LHCN-M2 (cell line): ENCODE measurements at places on chromosomes 16 and 17. TPM values are rescaled to one million over a fixed set of nuclear protein-coding genes. Genes with fewer than 3 reads are reported as not detected.

The TOM1L1 gene
- 28.9 and 29.9 TPM in 2 replicates for total RNA-seq

The SOX15 gene
- 0.96 and 2.0 TPM in 2 replicates for total RNA-seq

The ZFP3 gene
- 0.06 and 0.17 TPM in 2 replicates for total RNA-seq

The SCARF1 gene
- total RNA-seq, result 0.11 TPM in 1 of 2 replicates, not detected in the other

The KREMEN2 gene
- total RNA-seq, result 1.5 and 1.7 TPM in 2 replicates

The KRT25 gene
- not detected in 2 replicates for total RNA-seq

The OMG gene
- total RNA-seq, result 0.23 and 0.45 TPM in 2 replicates

GRCh38 chr17:56884483-56885311 is 29.2 kb downstream of the TRIM25 start:
- DNase-seq, result no peak

GRCh38 chr17:66951605-66951953 is 12.9 kb upstream of the CACNG4 start:
- DNase-seq, result no peak

DNA sequence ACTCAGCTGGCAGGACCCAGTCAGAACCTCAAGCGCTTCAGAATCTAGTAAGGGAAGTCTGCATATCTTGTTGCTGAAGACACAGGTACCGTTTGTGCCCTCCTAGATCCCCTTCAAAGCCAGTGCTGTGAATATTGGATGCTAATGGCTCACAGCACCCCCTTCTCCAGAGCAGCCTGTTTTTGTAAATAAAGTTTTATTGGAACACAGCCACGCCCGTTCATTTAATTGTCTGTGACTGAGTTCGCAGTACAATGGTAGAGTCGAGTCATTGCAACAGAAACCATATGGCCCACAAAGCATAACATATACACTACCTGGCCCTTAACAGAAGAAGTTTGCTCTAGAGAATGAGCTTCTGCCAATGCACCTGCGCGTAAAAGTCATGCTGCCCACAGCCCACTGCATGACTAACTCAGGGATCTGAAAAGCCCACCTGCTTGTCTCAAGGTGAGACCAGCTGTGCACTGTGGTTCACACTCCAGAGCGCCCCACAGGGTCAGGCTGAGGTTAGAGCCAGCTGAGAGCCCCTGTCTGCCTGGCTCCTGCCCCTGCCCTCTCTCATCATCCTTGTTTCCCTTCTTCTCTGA is 48.8 kb downstream of the AIPL1 start:
- DNase-seq, result no peak

GRCh38 chr17:60102632-60103096 is 23.9 kb upstream of the HEATR6 start:
- no peak for DNase-seq

GRCh38 chr17:27608328-27609230 is 22.4 kb upstream of the LGALS9 start:
- DNase-seq, result no peak

GRCh38 chr17:57121308-57122042 is 36.4 kb downstream of the AKAP1 start:
- DNase-seq, result peak; percentile 35

GRCh38 chr17:62671553-62671952 is 44.1 kb downstream of the MRC2 start:
- no peak for DNase-seq

DNA sequence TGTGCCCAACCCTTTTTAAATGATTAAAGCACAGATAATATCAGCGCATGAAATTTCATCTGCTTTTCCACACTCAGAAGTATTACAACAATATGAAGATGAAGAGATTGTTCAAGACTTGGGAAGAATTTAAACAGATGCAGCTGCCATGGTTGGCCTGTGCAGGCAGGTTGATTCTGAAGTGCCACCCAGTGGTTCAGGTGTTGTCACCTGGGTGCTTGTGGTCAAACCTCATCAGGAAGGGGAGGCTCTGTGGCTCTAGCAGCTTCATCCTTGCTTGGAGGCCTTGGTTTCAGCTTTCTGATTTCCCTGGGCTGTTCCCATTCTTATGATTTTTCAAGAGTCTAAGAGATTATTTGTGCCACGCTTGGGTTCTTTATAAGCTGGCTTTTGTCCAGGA is 22.2 kb upstream of the CLEC18C start:
- DNase-seq, result no peak

DNA sequence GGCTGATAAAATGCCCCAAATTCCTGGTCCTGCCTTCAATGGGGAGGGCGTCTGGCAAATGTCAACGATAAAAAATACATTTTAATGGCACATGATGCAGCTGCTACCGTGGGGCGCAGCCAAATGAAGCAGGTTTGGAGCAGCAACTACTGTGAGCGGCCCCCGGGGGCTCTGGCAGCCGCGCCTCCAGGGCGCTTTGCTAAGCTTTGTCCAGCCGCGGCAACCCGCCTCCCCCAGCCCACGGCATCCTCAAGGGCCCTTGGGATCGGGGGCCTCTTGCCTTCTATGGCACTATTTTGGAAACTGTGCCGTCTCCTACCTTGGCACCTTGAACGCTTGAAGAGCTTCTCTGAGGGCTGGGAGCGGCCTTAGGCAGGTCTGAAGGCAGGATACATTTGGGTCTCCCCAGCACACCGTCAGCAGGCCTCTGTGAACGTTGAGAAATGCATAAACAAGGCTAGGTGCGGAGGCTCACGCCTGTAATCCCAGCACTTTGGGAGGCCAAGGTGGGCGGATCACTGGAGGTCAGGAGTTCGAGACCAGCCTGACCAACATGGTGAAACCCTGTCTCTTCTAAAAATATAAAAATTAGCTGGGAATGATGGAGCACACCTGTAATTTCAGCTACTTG is 25.1 kb downstream of the TBX4 start:
- DNase-seq, result no peak

DNA sequence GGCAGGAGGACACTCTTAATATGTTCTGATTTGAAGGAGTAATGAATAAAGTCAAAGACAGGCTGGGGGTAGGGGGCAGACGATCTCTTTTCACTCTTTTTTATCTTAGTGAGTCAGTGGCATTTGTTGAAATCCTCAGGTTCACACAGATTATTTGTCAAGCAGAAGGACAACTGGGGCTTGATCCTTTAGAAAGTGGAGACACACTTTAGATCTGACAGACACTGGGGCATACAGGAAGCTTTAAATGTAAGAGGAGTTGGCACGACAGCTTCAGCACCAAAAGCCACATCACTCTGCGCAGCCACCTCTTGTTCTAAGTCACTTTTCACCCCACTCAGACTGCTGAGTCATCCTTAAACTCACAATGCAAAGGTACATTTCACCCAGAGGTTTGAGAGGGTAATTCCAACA is 121.5 kb downstream of the STXBP4 start:
- DNase-seq, result peak; percentile 15

DNA sequence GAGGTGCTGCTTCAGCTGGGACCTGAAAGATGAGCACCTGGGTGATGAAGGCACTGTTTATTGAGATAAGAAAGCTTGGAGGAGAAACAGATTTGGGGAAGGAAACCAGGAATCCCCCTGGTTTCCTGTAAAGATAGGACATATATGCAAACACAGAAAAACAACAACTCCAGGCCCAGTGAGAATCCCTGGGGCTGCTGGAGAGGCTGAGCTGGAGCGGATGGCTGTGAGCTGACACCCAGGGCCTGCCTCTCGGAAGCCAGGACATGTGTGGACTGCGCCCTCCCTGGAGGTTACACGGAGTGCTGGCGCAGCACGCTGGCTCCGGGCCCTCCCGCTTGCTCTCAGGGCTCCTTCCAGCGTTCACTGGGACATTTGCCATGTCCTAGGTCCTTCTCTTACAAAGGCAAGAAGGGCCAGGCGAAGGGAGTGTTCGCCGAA is 57.5 kb downstream of the CYB5B start:
- no peak for DNase-seq

DNA sequence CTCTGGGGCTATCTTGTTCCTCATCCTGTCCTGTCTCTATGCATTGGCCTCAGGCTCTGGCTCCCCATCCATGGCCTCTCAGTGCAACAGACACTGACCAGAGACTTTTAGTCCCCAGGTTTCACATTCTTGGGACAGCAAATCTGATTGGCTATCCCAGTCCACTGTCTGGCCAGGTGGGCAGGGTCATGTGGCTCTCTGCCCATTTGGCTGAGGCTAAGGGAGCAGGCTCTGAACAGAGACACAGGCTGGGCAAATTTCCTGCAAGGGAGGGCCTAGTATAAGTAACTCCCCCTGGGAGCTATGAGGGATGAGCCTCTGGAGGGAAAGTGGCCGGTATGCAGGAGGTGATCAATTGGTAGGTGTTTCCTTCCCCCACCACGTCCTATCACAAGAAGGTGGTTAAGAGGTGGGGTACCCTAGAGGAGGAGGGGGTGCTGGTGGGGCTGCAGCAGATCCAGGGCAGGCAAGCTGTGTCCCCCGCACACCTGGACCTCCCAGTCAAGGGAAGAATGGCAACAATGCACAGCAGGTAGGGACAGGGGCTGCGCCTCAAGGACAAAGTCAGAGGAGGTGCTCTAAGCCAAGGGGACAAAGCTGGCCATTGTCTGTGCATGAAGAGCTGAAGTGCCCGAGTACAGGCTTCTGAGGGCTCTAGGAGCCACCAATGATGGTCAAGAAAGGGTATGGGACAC is 13.2 kb downstream of the XYLT2 start:
- no peak for DNase-seq
